ENCODE measurements at places on chromosomes 5 and 9.

GRCh38 chr5:113902917-113903660 is 389.6 kb downstream of the YTHDC2 start:
- no peak for DNase-seq

DNA sequence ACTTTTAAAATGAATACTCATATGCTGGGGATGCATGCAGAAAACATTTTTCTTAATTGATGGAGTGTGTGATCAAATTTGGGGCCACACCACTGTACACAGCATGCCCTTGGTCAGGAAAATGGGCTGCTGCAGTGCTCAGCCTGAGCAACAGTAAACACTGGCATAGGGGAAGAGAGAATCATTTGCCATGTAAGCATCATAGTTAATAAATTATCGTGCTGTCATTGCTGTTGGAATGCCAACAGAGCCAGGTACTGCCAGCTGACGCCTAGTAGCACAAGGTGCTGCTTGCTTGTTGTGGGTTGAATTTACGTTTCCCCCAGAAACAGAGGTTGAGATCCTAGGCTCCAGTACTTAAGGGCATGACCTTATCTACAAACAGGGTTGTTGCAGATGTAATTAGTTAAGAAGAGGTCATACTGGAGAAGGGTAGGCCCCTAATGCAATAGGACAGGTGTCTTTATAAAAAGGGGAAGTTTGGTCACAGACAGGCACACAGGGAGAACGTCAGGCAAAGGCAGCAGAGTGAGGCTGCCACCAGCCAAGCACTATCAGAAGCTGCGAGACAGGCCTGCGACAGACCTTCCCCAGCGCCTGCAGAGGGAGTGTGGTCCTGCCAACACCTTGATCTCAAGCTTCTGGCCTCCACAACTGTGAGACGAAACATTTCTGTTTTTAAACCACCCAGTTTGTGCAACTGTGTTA is 25.3 kb downstream of the DAP start:
- DNase-seq: no peak

GRCh38 chr5:166505544-166505943 is 1785.9 kb upstream of the WWC1 start:
- DNase-seq: no peak

GRCh38 chr5:175897285-175897684 is 25.9 kb downstream of the CPLX2 start:
- no peak for DNase-seq

DNA sequence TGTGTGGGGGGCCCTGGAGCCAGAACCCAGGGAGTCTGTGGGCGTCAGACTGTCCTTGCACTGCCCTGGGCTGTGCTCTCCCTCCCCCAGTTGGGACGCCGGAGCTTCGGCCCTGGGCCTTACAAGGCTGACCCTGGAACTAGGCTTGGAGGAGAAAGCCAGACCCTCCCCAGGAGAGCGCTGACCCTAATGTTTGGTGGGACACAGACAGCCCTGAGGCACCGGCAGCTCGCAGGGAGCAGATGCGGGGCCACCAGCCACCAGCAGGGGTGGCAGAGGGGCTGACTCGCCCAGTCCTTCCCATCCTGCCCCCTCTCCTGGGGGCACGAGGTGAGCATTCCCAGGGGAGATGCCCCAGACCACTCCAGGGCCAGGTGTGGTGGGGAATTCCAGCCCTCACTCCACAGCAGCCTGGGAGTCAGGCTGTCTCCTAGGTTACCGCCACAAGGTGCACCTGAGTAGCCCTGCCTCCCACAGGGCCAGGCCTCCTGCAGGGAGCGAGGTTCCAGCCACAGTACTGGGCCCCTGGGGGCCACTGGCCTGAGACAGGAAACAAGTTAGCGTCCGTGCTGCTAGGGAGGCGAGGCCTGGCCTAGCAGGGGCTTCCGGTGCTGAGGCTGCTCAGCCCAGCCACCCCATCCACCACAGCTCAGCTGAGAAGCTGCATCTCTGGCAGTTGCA is 134.6 kb downstream of the OLFM1 start:
- no peak for DNase-seq

GRCh38 chr9:111603041-111603440 is 3.6 kb upstream of the PTGR1 start:
- no peak for DNase-seq

DNA sequence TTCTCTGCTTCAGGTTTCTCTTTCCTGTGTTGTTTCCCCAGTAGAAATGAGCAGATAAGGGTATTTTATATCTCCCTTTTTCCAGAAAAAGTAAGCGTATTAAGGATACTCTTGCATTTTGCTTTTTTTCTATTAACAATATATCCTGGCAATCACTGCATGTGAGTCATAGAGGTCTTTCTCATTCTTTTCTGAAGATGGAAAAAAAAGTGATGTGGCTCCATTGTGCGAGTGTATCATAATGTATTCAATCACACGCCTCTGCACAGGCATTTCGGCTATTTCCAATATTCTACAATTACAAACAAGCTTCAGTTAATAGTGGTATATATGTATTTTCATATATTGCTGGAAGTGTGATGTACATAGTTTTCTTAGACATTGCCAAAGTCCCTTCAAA is 155.9 kb downstream of the MED27 start:
- DNase-seq: no peak

DNA sequence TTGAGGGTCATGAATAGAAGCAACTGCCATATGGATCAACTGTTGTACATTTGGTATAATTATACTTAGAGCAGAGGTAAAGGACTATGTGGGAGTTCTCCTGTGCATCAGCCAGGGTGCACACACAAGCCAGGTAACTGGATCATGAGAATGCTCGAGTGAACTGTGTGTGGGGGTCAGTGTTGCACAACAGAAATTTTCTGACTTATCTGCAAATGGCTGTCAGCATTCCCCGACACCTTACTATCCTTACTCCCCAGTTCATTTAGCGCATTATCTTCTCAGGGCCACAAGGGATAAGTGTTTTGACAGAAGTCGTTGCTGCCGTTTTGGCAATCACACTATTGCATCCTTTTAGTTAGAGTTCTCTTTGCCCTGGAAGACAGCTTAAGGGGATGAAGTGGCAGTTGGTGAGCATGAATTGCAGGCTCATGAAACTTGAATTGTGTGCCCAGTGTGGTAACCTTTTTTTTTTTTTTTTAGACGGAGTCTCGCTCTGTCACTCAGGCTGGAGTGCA is 1.7 kb downstream of the CANX start:
- DNase-seq: no peak

DNA sequence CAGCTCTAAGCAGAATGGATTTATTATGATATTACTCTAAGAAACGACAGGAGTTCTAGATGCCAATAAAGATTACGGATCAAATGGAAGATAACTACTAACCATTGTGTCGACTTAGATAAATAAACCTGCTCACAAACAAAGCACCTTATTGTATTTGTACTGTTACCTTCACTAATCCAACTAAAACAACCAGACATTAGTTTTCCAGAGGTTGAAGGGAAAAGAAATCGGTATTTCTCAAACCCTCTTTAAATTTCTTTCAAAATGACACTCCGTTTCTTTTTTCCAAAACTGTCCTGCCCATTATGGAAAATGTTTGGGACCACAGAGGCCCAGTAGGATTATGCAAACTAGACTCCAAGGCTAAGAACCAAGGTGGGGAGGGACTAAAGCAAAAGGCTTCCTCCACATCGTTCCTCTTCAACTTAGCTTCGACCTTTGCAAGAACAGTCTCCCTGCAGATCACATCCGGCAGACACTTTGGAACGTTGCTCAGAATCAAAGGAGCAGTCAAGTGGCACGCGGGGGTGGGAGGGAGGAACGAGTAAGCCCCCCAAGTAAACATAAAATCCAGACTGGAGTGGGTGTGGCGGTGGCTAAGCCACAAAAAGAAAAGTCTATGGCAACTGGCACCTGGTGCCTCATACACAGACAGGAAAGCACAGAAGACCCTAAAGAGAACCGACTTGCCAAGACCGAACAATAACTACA is 2.7 kb downstream of the MLLT3 start:
- peak; percentile 12 for DNase-seq

DNA sequence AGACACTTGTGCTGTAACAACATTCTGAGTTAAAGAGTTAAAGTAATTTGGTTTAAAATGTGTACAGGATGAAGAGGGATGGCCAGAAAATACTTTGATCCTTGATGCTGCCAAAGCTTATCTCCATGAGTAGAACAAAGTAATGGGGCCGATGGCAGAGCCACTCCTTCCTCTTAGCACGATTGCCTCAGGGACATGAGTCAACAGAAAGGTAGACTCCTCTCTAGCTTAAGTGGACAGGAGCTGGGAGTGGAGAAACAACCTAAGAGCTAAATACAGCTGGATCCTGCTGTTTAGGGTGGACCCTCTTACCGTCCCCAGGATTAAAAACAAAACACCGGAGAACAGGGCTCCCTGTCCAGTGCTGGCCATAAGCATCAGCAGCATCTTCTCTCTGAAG is 267.3 kb downstream of the IRX1 start:
- DNase-seq: no peak

DNA sequence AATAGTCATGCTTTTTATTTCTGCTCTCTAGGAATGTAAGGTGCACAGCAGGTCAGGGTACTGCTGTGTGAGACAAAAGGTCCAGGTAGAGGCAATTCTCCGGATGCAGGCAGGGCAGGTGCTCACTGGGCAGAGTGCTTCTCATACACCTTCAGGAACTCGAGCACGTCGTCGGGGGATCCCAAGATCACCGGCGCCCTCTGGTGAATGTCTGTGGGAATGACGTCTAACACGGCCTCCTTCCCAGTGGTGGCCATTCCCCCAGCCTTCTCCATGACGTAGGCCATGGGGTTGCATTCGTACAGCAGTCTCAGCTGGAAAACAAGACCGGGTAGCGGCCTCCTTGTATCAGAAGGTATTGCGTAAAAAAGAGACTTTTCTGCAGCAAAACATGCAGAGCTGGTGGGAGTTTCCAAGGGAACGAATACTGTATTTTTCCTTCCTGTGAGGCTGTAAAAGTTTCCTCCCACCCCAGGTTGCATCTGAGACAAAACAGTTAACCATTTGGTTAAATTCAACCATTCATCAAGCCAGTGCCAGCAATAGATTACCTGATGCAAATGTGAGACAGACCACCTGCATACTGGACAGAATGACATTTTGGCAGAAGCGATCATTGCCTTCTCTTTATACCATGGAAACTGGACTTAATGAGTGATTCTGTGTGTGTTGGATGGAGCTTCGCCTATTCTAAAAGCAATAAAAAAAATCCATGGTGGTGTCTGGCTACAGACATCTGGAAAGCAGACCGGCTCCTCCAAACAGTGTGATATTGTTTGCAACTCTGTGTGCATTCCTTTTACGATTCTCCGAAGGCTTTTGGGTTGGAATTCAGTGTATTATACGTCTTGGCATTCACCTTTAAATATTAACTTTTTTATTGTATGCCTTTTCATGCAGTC is 9.9 kb upstream of the FBP2 start:
- DNase-seq: peak; percentile 71

DNA sequence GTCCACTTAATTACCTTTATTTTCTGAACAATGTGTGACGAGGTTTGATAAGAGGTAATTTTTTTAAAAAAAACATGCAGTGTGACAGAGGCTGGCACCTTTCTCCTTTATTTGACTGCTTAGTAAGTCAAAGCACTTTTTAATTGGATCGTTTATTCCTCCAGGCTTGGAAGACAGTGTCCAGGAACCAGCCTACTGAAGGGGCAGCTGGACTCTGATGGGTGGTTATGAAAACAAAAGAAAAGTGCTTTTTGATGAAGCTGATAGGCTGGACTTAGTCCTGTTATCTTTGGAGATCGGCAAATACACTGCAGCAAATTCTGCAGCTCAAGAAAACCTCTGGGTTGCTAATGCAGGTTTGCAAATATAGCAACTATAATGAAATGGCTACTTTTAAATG is 141.7 kb downstream of the DCP2 start:
- DNase-seq: no peak

DNA sequence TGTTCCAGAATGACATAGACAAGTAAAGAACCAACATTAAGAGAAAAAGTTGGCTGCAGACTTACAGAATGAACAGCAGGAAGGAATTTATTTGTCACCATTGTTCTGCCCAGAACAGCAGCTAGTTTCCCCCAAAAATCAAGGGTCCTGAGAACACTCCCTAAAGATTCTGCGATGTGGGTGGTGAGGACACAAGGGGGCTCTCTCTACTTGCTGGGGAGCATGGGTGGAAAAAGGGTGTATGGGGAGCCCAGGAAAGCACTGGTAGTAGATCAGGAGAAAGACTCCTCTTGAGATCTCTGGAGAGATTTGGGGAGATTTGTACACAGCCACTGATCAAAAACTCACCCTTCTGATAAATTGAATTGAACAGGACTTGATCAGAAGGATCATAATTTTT is 316.5 kb downstream of the KCTD16 start:
- DNase-seq: no peak

GRCh38 chr5:112210430-112211005 is 208.6 kb downstream of the EPB41L4A start:
- DNase-seq: no peak

- DNase-seq: no peak
Observed at GRCh38 chr5:125034331-125034730, 287.9 kb upstream of the ZNF608 start.

GRCh38 chr9:121728916-121729315 is 77.5 kb downstream of the DAB2IP start:
- no peak for DNase-seq

- DNase-seq: no peak
Observed at GRCh38 chr9:93057703-93058354, 672 bp upstream of the SUSD3 start.

DNA sequence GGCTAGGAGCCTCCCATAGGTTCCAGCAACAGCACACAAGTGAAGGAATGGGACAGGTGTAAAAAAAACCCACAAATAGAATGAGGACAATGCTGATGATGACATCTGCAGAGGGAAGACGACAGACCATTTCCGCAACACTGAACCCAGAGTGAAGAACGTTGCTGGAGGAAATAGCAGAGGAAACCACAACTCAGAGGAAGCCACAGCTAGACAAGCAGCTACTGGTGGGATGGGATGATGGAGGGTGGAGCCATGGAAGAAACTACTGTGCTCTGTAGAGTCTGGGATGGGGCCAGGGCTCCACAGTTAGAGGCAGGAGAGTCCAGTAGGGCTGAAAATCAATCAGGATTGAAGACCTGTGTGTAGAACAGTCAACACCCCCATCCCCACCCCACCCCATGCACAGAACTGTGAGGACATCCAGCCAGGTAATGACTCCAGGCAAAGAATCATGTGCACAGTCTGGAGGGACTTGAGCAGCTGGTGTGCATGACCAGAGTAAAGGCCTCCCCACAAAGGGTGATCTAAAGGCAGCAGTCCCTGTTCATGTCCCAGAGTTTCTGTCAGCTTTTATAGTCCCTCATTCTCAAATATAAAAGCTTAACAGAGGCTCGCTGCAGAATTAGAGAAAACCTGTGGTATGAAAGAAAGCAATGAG is 65.2 kb upstream of the SPIN1 start:
- peak; percentile 28 for DNase-seq

DNA sequence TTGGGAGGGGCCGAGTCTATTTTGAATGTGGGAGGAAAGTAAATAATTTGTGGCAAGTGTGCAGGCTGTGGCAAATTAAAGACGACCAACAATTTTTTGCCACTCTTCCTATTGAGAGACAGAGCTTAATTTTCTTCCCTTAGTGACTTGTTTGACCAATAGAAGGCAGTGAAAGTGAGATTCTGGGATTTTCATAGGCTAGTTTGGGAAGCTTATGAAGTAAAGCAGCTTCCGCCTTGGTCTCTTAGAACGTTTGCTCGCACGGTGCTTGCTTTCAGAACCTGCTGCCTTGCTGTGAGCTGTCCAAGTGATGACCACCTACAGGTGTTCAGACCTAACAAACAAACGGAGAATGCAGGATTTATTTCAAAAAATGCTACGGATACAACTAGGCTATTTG is 6.7 kb upstream of the OR1N2 start:
- DNase-seq: no peak

Data from stimulated activated CD4-positive, alpha-beta T cell treated with anti-CD3 and anti-CD28 coated beads, Interleukin-1b, Interleukin-23, amount 100 ng/mL, for 48 hours (primary cell).